KG1 (cell line): ENCODE measurements at places on chromosomes 13 and 19.

DNA sequence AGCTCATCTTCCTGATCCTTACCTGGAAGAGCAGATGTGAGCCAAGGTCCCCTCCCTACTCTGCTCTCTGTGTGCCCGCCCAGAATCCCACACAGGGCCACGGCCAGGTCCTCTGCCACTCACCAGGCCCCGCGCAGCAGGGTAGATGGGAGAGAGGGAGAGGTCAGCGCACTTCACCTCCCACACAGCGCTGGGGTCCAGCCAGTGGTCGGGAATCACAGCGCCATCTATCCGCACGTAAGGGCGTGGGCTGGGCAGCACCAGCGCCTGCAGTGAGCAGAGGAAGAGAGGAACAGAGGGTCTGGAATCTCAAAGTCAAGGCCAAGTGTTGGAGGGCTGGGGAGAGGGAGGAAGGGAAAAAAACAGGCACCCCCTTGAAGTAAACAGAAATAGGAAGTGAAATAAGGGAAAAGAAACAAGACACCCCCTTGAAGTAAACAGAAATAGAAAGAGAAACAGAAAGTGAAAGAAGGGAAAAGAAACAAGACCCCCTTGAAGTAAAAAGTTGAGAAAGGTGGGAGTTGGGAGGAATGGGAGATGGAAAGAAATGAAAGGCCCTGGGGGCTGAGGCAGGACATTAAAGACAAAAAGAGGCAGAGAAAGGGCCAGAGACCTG, 7.0 kb upstream of the PLA2G4C start:
- DNase-seq, result no peak

- no peak for DNase-seq
These were observed 991.6 kb upstream of the SLC10A2 start for GRCh38 chr13:104057861-104058260.

GRCh38 chr19:28519218-28519779, 693.7 kb downstream of the UQCRFS1 start:
- DNase-seq, result no peak

- no peak for DNase-seq
These were observed 5.5 kb upstream of the PTBP1 start for GRCh38 chr19:791567-792305.

GRCh38 chr19:4505570-4506448, 12.5 kb downstream of the PLIN4 start:
- no peak for DNase-seq

GRCh38 chr19:11020982-11021759, 60.3 kb downstream of the SMARCA4 start:
- no peak for DNase-seq
